Brain (organoid and tissue), 16 donors: ENCODE measurements at places on chromosomes 2 and 18.

DNA sequence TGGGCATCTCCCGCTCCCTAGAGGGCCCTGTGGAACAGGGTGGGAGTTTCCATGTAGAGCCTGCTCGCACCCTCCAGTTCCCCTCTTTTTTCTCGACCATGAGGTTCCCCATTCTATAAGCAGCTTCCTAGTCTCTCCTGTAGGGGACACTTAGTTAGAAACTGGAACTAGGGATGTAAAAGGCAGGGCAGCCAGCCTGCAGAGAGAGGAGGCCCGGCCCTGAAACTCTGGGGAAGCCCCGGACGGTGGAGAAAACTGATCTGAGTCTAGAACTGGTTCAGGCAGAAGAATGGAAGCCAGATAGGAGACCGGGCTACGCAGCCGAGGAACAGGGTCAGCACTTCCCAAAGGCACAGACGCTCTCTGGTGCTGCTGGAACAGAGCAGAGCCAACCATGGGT, 51.6 kb upstream of the ATG16L1 start:
- DNase-seq, result no peak

GRCh38 chr2:232926431-232926939, 56.4 kb downstream of the SNORC start:
- DNase-seq, result peak; percentile 39

GRCh38 chr2:214451516-214452275, 40.8 kb downstream of the VWC2L start:
- no peak for DNase-seq

GRCh38 chr2:198309673-198310280, 505.4 kb downstream of the PLCL1 start:
- peak; percentile 88 for DNase-seq

- no peak for DNase-seq
Observed at GRCh38 chr18:77079954-77080682, 52.5 kb downstream of the MBP start.

GRCh38 chr2:126836761-126837679, 61.7 kb upstream of the TEX51 start:
- DNase-seq, result no peak

DNA sequence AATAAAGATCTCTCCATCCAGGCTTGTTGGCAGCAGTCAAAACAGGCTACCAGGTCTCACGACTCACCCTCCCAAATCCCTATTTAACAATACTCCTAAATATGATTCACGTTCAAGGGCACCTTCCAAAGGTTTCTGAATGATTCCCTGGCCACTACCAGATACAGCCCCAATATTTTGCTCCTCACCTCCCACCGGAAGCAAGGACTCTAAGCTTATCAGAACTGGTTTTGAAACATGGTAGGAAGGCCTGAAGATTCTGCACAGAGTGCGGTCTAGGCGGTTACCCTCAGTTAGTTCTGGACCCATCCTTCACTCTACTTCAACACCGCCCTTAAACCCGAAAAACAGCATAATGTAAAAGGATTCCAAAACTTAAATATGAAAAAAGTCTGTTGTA, 5.2 kb downstream of the PPP4R1 start:
- DNase-seq, result no peak

DNA sequence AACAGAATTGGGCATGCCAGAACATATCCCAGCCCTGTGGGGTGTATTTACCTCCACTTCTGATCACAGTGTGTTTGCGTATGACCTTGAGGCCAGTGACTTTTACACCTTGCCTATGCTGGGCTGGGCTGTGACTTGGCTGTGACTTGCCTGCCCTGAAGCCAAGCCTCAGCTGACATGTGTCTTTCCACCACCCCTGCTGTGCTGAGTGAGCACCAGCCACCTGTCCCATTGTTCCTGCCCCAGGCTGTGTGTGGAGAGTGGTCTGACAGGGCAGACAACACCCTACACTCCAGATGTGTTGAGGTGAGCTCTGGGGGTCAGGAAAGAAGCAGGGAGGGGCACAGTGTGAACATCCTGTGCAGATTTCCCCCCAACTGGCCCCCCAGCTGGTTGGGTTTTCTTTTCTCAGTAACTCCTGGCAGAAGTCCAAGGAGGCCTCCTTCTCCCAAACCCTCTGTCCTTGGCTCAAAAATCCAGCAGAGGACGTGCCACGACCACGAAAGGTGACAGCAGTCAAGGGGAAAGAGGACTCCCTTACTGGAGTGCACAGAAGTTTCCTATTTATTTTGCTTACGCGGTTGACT, 5.1 kb upstream of the STEAP3 start:
- peak; percentile 37 for DNase-seq

DNA sequence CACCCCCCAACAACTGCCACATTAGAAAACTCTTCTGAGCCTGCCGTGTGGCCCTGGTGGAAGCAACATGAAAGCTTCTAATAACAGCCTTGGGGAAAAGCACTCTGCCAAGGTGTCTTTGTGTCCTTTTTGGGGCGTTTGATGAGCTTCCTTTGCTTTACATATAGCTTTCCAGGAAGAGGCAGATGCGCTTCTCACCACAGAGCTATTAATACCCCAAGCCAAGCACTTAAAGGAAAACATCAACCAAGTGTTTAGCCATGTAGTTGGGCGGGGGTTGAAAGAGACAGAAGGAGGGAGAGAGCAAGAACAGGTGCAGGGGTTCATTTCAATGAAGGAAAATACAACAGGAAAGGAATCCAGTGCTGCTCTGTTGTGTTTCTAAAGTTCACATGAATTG, 176.1 kb downstream of the VAPA start:
- no peak for DNase-seq

DNA sequence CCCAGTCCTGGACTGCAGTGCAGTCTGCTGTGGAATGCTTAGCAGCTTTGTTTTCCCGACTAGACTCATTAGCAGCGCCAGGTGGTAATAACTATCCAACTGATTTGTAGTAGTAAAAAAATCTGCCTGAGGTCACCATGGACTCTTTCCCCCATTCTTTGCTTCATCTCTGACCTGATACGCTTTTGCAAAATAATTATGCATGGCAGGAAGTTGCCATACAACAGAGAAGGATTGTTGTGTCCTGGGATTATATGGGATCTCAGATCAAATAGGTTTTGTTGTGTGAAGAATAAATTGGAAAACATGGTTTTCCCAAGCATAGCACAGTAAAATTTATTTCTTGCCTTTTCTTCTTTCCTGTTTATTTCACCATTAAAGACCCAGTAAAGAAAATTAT, 72.4 kb upstream of the ATP5MC3 start:
- DNase-seq, result no peak

GRCh38 chr18:13558124-13558523, 168.2 kb downstream of the FAM210A start:
- peak; percentile 77 for DNase-seq

DNA sequence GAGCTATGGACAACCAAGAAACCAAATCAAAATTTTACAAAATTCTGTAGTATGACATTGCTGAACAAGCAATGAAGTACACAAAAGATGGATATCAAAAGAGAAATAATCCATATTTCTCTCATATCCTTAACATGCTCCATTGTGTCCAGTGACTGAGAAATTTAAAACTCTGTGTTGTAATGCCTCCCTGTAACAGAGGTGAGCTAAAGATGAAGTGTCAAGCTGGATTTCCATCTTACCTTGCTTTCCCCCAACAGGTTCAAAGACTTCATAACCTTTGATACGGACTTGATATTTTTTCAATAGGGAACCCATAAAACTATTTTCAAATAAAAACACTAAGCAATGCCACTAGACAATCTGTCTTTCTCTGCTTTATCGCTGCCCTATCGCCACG, 95.7 kb upstream of the SERTAD2 start:
- DNase-seq, result no peak

DNA sequence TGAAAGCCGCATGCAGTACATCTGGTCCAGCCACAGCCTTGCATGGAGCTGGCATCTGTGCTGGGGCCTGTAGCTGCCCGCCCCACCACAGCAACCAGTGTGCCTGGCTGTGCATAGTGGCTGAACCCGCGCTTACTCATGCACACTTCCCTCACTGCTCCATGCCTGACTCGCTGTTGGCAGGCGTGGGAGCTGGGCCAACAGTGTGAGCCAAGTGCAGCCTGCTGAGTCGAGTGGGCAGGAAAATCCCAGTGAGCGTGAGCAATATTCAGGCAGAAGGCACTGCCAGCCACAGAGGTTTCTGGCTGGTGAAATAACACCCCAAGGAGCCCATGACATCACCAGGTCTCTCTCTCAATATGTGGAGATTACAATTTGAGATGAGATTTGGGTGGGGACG, 1674.1 kb upstream of the TMEFF2 start:
- peak; percentile 9 for DNase-seq

DNA sequence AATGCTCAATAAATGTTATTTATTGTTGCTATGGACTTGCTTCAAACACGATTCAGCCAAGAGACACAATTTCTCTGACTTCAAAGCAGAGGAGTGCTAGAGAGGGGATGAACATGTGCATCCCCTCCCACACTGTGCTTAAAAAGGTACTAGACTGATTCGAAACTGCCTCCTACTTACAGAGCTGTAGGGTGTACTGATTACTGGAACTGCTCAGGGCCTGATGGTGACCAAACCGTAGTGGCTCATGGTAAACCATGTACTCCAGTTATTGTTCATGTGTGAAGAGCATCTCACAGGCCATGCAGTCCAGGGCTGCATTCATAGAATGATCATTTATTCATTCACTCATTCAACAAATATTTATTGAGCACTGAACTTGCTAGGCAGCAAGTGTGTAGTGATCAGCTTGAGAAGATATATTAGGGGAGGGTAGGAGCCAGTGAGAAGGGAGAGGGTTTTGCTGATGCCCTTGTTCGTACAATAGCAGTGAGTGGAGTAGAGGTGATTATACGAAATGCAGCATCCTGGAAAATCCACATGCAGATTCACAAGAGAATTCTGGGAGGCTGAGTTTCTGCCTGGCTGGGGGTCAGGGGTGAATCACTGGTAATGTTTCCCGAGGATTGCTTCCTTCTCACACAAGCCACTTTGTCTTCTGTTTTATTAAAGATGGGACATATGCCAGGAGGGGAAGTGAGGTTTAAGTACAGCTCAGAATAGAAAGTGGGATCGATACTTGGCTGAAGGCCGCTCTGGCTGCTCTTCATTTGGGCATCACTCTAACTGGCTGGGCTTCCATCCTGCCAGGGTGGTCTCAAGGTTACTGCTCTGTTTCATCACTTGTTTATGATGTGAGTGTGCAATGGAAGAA, 245.4 kb downstream of the RAD51AP2 start:
- DNase-seq, result no peak

- peak; percentile 31 for DNase-seq
Observed at GRCh38 chr2:98805412-98806171, 74.7 kb upstream of the MGAT4A start.

DNA sequence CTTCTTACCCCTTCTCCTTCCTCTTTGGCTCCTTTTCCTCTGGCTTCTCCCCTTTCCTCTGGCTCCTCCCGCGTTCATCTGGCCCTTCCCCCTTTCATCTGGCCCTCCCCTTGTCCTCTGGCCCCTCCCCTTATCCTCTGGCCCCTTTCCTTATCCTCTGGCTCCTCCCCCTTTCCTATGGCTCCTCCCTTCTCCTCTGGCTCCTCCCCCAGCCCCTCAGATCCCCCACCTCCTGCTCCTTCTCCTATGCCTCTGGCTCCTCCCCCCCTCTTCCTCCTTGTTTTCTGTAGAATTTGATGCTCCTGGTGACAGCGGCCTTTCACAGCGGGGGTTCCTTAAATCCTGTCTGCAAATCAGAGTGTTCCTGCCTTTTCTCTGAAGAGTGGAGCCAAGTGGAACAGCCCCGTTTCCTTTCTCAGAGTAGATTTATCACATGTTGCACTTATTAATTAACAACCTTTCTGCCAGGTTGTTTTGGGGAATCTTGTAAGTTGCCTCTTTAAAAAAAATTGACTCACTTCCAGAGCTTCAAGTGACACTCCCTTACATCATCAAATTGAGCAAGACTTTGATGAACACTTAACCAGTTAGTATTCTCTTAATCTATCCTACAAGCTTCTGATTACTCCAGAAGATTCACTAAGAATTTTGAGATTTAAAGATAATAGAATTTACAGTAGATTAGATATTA, 27.9 kb downstream of the FABP1 start:
- no peak for DNase-seq

DNA sequence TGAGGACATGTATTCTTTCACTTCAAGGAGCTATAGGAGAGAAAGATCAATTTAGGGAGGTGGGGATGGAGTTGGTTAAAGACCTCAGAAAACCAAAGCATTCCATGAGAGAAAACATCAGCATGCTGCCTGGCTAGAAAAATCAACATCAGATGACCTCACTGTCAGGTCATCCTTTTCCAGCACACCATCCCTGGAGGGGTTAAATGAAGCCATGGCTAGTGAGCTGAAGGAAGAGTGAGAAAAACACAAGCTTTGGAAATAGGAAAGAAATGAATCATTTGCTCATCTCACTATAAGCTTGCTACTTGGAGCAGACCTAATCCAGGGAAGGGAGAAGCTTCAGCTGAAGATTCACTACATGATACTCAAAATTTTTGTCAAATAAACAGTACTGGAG, 109.5 kb upstream of the ITGB6 start:
- no peak for DNase-seq

DNA sequence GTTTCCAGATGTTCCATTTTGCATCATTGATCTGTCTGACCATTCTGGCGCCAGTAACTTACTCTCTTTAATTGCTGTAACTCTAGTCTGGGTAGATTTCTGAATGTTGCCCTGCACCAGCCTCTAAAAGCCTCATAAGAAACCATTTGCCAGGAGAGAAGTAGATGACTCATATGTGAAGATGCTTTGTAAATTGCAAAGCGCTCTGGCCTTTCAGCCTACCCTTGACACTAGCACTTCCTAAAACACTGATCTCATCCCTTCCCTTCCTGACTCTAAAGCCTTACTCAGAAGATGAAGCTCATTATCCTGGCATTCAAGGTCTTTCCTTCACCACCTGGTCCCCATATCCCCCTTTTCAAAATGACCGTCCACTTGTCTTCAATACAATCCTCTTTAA, 193.2 kb upstream of the MEX3C start:
- no peak for DNase-seq

GRCh38 chr2:216664593-216665034, 30.7 kb downstream of the IGFBP5 start:
- no peak for DNase-seq

DNA sequence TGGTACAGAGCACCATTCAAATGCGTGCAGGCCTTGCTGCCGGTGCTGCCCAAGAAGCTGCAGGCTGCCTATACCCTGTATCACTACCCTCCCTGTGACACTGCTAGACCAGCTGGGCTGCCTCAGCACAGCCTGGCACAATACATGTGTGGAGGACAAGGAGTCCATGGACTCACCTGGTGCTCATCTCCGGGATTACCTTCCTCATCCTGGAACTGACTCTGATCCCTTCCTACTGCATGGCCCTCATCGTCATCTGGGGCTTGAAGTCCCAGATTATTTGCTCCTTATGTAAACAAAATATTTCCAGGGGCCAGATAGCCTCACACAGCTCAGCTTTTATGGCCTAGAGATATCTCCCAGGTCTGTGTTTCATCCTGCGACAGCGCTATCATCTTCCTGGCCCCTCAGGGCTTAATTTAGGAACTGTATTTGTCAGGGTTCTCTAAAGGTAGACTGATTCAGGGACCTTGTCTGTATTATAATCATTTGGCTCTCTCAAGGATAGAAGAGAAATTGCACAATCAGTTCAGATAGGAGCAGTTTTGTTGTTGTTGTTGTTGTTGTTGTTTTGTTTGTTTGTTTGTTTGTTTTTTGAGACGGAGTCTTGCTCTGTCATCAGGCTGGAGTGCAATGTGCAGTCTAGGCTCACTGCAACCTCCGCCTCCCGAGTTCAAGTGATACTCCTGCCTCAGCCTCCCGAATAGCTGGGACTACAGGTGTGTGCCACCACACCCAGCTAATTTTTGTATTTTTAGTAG, 42.9 kb downstream of the WDR75 start:
- no peak for DNase-seq

GRCh38 chr2:227447606-227448005, 24.4 kb upstream of the AGFG1 start:
- DNase-seq, result no peak

GRCh38 chr18:46646468-46646867, 10.6 kb downstream of the LOXHD1 start:
- DNase-seq, result no peak

GRCh38 chr2:191894681-191895147, 47.8 kb upstream of the CAVIN2 start:
- DNase-seq, result no peak
